Upper lobe of left lung (tissue), 6 donors: ENCODE measurements at places on chromosomes 4 and X. TPM values are rescaled to one million over a fixed set of nuclear protein-coding genes. Genes with fewer than 3 reads are reported as not detected.

The TASL gene
- 7.2 TPM for total RNA-seq

The SRPX gene
- total RNA-seq = 39.8 TPM

The SSX4B gene
- total RNA-seq = not detected

The MAGEA2 gene
- total RNA-seq = not detected

The TECRL gene
- not detected for total RNA-seq

The TMEM47 gene
- 15.4 TPM for total RNA-seq

The NAT8L gene
- not detected for total RNA-seq

The LIN54 gene
- 11.0 TPM for total RNA-seq
